ENCODE measurements at places on chromosomes 12 and 14.

- no peak for DNase-seq
Observed at GRCh38 chr14:77306851-77307496, 13.7 kb downstream of the POMT2 start.

GRCh38 chr12:104608998-104609397 lies 152.2 kb downstream of the CHST11 start:
- no peak for DNase-seq

DNA sequence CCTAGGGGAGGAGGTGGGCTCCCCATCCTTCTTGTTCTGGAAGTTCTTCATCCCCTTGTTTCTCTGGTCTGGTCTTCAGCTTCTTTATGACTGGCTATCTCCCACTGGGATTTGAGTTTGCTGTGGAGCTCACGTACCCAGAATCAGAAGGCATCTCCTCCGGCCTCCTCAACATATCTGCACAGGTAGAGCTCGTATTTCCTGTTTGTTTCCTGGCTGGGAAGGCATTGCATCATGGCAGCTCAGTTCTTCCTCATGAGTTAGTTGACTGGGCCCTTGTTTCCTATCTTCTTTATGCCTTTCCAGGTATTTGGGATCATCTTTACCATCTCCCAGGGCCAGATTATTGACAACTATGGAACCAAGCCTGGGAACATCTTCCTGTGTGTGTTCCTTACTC lies 19.8 kb downstream of the ERG28 start:
- no peak for DNase-seq

DNA sequence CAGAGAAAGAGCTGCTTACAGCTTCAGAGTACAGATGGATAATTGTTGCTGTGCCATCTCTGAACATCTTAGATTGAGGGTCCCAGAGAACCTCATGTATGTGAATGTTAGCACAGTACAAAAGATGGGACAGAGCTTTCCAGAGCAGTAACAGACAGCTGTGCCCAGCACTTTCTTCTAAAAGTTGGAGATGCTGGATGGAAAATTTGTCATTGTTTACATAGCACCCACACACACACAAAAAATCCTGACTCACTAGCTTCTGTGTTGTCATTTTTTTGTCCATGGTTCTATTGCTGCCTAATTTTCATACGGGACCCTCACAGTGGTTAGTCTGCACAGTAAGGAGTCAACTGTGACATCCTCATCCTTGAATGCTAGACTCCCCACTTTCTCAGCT lies 374.7 kb downstream of the DIO2 start:
- DNase-seq: no peak

DNA sequence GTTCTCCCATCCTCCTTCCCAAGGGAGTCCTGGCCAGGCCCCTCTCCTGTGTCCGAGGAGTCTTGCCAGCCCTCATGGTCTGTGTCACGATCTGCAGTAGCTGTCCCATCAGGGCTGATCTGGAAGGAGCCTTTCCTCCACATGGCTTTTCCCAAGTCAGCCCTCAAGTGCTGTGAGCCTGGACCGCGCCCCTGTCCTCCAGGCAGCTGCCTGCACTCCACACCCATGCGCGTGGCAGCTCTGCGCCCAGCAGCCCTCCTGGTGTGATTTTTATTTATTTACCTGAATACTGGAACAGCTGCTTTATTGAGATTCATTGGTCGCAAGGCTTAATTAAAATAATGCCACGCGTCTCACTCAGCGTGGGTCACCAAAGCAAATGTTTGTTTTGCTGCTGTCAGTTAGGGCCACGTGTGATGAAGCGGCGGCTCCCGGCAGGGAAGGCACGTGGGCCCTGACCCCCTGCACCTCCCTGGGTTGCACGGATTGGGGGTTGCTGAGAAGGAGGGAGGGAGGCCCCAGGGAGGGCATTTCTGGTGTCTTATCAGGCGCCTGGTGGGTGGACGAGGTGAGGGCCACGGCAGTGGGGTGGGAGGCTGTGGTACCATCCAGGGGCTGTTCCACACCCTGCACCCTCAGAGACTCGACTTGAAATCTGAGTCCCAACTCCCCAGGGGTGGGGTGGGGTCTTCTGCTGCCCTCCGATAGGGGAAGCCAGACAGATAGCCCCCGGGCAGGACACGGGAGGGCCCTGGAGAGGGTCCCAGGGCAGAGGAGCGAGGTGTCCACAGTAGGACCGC lies 206.3 kb upstream of the C14orf180 start:
- DNase-seq: no peak

Measured in central memory CD4-positive, alpha-beta T cell (primary cell).